ENCODE measurements at places on chromosomes 11 and 22.

DNA sequence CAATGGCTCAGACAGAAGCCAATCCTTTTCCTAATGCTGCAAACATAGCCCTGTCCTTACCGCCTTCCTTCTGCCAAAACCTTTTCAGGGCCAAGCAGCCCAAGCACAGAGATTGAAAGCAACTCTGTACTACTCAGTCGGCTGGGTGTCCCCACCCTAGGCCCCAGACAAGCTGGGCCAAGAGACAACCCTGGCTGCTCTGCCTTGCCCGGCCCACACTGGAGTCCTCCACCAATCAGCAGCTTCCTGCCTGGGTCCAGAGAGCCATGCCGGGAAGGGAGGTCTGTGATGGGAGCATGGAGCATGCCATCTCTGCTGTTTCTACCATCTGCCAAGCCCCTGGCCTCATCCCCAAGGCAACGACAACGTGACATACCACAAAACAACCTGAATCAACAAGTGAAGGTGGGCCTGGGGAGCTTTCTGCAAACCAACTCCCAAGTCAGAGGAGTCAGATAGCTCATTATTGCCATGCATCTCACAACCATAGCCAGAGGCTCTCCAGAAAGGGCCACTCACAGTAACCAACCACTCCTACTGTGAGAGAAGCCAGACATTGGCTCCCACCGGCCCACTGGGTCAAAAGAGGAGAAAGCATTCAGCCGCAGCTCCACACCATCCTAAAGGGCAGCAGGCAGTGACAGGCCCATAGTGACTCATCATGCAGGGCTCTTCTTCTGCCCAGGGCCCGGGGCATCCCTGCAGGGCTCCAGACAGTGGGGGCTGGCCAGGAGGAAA lies 18.2 kb downstream of the PATZ1 start:
- DNase-seq = no peak

DNA sequence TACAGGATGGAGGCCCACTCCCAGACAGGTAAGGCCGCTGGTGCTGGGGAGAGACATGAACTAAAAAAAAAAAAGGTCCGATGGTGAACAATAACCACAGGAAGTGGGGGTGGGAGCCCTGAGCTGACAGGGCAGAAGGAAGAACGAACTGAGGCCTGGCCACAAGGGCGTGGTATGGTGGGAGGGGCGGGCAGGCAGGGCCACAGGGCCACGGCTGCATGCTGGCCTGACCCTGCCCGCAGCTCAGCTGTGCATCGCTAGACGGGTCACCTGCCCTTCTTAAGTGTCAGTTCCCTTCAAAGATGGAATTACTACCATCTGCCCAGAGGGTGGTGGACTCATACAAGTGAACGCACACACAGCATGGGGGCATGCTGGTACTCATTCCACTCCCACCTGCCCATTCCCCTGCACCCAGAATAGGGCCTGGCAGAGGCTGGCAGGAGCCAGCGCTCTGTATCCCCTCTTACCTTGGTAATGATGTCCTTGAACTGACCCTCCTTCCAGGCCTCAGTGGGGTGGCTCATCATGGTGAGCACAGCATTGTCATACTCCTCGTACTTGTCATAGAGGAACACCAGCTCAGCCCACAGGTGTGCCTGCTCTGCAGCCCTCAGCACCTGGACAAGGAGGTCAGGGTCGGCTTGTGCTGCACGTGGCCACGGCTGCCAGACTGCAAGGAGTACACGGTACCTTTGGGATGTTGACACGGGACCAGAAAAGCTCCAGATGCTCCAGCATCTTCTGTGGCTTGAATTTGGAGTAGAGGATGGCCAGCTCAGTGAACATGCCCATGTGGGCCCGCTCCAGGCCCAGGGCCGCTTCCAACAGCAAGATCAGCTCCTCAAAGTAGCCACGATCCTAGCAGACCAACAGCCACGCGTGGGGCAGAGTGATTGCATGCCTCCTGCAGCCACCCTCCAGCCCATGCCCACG lies 17.5 kb upstream of the SLC25A1 start:
- no peak for DNase-seq

DNA sequence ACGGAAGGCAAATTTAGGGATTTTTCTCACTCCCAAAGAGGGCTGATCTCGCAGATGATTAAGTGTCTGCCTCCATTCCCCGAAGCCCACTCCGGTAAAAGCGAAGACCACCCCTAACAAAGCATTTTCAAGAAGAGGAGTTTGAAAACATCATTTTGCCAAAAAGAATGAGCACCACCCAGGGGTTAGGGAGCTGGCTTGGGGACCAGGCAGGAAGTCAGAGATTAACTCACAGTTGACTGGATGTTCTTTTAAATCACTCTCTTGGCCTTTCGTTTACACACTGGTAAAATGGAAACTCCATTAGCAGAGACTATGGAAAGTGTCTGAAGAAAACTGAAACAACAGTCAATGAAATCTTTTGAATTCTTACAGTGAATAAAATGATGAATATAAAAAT lies 7.9 kb upstream of the TRIM44 start:
- DNase-seq = no peak

- DNase-seq = no peak
Observed at GRCh38 chr11:61918938-61919704, 1.8 kb upstream of the RAB3IL1 start.

DNA sequence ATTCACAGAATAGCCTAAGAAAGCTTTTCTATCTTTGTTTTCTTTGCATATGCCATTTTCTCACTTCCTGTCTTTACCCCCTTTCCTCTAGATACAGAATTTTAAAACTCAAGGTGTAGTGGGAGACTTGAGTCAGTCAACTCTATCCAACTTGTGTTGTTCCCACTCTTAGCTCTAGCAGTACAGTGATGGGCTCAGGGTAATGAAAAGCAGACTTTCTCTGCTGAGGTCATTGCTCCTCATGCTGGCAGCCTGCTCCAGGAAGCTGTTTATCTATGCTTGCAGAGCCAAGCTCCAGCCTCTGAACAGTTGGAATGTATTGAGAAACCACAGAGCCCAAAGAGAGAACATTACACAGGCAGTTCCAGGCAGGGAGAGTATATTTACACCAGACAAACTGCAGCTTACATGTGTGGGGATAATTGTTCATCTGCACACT lies 68.1 kb downstream of the CSTPP1 start:
- no peak for DNase-seq

All from activated T-cell treated with anti-CD3 and anti-CD28 coated beads for 48 hours (primary cell).